NCI-H187 treated with DMSO at 0.1 percent for 48 hours (cell line): ENCODE measurements at places on chromosomes 3 and 15.

DNA sequence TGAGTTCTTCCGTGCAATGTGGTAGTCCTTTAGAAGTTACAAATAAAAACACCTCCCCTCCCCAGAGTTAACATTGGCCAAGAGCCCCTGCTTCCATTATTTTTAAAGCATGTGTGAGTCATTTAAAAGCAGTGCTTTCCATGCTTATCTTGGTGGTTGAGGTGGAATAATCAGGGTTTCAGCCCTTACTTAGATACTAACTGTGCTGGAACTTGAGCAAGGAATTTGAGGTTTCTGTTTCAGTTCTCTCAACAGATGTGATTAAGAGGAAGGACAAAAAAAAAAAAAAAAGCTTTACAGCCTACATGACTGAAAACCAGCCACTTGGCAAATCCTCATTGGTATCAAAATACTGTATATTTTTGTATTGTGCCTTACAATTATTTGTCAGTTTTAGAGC lies 64.5 kb downstream of the CGNL1 start:
- DNase-seq, result no peak

DNA sequence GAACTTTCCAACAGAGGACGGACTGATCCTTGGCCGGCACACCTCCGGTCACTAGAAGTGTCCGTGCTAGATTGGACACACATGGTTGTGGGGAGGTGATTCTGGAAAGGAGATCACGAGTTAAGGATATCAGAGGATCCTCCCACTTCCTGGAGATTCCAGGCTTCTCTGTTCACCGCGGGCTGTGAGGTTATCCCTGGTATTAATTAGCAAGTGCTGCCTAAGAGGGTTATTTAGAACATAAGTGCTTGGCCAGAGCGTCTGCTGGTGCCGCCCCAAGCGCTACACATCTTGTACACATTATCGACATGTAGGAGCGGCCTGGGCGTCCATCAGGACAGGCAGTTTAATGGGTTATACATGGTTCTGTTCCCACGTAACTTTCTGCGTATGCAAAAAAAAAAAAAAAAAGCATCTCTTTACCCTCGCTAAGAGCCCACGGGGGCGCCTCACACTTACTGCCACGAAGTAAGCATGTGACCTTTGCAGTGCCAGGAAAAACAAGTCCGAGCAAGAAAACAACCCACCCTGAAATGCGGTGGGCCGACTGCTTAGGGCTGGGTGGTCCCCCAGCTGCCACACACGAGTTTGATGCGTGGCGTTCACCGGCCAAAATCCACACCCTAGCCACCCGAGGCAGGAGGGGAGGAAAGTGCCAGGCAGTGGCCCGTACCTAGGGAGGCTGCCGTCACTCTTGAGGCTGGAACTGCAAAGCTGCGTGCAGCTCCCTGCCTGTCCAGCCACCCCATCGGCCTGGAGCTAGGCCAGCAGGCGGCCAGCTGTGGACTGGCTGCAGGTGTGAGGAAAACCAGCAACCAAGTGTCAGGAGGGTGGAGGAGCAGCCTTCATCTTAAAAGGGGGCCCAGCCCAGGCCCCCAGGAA lies 78.0 kb downstream of the CPN2 start:
- no peak for DNase-seq

- DNase-seq, result no peak
These were observed 26.3 kb upstream of the GP5 start for GRCh38 chr3:194425399-194425798.

DNA sequence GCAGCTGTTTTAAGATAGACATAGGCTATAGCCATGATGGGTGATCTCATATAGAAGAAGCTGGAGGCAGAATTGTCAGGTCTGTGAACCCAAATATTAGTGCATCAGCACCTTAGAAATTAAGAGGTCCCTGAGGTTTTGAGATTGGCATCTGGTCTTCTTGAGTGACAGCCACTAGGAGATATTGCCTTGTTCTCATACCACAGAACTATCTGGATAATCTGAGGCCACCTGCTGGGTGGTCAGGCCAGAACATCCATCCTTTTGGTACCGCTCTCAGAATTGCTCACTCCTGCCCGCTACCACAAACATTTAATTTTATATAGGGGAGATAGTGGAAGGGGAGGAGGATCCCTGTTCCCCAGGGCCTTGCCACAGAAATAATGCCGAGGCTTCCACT lies 210.6 kb upstream of the ZPLD1 start:
- DNase-seq, result no peak

DNA sequence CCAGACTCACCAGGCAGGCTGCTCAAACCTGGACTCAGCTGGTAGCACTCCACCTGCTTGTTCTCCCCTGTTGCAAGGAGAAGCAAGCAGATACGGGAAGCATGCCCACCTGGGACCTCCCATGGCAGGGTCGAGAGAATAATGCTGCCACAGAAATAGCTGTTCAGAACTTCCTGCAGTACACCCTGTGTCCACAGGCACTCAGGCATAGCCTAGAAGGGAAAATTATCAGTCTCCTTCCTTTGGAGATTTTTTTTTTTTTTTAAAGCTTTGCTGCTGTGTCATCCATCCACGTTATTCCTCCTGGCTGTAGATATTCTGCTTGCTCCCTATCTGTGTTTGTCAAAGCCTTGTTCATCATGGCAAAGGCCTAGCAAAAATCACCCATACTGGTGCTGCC lies 32.7 kb upstream of the RPS17 start:
- DNase-seq, result no peak

- no peak for DNase-seq
These were observed 122.4 kb downstream of the RAP2B start for GRCh38 chr3:153284282-153284938.

DNA sequence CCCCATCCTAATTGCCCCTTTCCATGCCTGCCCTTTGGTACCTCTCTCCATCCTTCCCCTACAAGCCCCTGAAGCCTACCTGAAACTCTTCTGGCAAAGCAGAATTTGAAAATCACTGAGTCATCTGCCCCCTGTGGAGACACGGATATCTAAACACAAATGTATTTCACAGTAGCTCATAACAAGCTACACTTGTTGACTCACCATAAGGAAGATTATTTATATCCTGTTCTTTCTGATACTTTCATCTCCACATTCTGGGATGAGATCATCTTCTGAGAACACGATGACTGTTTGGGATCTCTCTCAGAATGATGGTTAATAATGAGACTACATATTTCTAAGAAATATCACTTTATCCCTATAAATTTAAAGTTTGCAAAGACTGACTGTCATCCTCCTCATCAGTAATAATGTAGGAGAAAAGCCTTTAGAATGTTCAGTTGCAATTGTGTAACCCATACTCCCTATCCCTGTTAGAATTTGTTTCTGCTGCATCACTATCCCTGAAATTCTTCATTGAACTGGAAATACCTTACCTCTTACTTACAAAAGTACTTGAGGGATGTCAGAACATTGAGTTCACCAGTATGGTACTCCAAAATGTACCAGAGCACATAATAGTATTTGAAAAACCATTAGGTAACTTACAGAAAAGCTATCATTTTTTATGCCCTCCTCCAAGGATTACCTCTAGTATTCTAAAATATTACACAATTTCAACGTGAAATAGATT lies 116.1 kb upstream of the IL12A start:
- DNase-seq, result no peak

DNA sequence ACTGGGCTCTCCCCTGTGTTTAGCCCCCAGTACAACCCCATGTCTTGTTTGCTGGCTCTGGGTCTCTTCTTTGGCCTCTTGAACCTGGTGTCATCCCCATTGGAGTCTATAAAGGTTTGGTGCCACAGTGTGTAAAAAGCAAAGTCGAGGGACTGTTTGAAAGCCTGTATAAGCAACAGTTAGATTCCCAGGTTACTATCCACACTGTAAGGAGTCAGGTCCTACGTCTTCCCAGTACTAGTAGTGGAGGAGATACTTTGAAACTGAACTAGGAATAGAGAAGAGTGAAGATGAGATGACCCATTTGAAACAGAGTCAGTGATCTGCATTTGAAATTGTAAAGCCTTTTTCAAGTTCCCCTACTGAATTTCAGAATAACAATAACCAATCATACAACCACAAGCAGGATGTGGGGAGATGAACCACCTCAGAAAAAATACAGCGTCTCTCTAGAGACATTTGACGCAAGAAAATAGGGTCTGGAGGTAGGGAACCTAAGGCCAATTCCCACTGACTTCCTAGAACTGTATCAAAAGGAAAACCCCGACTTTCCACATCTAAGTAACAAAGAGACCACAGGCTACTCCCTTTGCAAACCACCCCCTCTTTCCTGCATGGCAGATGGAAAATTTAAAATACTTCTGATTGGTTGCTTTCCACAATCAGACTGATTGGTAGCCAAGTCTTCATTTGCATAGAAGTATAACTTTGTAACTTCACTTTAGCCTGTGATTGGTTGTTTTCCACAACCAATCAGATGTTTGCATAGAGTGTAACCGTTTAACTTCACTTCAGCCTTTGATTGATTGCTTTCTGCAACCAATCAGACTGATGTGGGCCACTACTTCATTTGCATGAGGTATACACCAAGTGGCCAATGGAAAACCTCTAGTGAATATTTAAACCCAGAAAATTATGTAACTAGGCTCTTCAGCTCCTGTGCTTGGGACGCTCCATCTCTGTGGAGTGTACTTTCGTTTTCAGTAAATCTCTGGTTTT lies 49.9 kb upstream of the NEDD4 start:
- DNase-seq, result no peak
